ENCODE measurements at places on chromosomes 11 and 22. TPM values are rescaled to one million over a fixed set of nuclear protein-coding genes. Genes with fewer than 3 reads are reported as not detected.
A peak's percentile ranks its signal among the peaks of the same experiment; 100 is the strongest.

ART5 gene
- total RNA-seq: not detected

GRCh38 chr11:126410649-126411048, 55.2 kb downstream of the ST3GAL4 start:
- H3K27ac ChIP-seq: no peak overlapping the region
- no peaks in the 10 kb centered on the region for H3K27me3 ChIP-seq
- DNase-seq: no peak

DNA sequence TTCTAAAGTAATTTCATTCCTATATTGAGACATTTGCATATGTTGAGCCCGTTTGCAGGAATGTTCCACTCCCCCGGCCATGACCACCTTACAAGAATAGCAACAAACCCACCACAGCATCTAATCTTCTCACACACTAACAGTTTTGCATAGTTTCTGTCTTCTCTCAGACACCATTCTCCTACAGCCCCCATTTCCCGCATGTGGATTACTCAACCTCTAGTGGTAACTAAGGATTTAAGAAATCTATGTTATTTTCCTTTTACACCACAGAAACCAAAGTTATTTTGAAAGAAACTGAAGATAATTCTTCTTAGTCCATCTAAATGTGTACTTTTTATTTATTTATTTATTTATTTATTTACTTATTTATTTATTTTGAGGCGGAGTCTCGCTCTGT, 2.3 kb downstream of the MS4A4E start:
- H3K27ac ChIP-seq: no peak overlapping the region
- H3K4me3 ChIP-seq: no peak overlapping the region
- no peaks in the 10 kb centered on the region for H3K36me3 ChIP-seq
- H3K27me3 ChIP-seq: peaks cover 46% of the 10 kb centered on the region

- peaks cover 6% of the 10 kb centered on the region for H3K36me3 ChIP-seq
- H3K27me3 ChIP-seq: peaks cover 75% of the 10 kb centered on the region
- DNase-seq: no peak
- peak overlapping the region; percentile 38 for H3K4me3 ChIP-seq
- H3K27ac ChIP-seq: no peak overlapping the region
Measured at GRCh38 chr11:22340235-22340634, 2.1 kb downstream of the SLC17A6 start.

- H3K4me1 ChIP-seq: peaks cover 16% of the 10 kb centered on the region
- H3K36me3 ChIP-seq: no peaks in the 10 kb centered on the region
- H3K4me3 ChIP-seq: peak overlapping the region; percentile 18
- peak overlapping the region; percentile 98 for H3K27ac ChIP-seq
- peak; percentile 84 for DNase-seq
Measured at GRCh38 chr11:57493507-57494503, 21.7 kb downstream of the SLC43A1 start.

TTLL1 gene
- 11.7 TPM for total RNA-seq

DNA sequence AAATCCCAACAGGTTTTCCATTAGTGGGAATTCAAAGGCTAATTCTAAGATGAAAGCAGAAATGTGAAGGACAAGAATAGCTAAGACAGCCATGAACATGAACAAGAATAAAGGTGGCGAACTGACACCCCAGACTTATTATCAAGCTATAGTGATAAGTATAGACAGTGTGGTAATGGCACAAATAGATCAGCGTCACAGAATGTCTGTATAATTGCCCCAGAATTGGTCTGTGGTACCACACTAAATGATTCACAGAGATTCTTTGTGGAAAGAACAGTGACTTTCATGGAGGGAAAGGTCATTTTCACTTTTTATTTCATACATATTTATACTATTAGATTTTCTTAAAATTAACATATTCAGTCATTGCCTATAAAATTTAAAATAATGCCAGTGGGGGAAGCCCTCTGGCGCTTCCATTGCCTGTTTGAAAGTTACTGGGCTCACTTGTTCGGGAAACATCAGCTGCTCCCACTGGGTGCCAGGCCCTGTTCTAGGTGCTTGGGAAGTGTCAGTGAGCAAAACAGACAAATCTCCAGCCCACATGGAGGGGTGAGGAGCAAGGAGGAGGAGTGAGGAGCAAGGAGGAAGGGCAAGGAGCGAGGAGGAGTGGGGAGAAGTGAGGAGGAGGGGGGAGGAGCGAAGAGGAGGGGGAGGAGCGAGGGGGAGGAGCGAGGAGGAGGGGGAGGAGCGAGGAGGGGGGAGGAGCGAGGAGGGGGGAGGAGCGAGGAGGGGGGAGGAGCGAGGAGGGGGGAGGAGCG, 11.3 kb upstream of the NLRP6 start:
- peak overlapping the region; percentile 82 for H3K4me3 ChIP-seq
- peaks cover 12% of the 10 kb centered on the region for H3K36me3 ChIP-seq
- H3K27me3 ChIP-seq: no peaks in the 10 kb centered on the region

RAB38 gene
- total RNA-seq: 13.8 TPM

Measured in activated T-cell treated with anti-CD3 and anti-CD28 coated beads, Interleukin-2, amount 50 U/mL, for 72 hours (primary cell).